Stimulated activated CD8-positive, alpha-beta memory T cell treated with anti-CD3 and anti-CD28 coated beads, Interleukin-2, amount 100 ng/mL, for 1 hour (primary cell): ENCODE measurements at places on chromosomes 3 and 15.

DNA sequence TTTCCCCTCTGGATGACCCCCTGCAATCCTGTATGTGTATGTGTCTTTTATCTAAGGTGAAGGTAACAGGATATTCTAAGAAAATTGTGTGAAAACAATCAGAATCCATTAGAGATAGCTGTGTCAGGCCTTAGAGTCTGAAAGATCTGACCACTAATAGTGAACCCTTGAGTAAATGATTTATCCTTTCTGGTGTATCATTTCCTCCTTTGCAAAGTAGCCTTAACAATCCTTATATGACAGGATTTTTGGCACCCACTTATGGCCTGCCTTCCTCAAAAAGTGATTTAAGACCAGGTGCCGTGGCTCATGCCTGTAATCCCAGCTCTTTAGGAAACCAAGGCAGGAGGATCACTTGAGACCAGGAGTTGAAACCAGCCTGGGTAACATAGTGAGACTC is 110.2 kb downstream of the RBPMS2 start:
- no peak for DNase-seq

DNA sequence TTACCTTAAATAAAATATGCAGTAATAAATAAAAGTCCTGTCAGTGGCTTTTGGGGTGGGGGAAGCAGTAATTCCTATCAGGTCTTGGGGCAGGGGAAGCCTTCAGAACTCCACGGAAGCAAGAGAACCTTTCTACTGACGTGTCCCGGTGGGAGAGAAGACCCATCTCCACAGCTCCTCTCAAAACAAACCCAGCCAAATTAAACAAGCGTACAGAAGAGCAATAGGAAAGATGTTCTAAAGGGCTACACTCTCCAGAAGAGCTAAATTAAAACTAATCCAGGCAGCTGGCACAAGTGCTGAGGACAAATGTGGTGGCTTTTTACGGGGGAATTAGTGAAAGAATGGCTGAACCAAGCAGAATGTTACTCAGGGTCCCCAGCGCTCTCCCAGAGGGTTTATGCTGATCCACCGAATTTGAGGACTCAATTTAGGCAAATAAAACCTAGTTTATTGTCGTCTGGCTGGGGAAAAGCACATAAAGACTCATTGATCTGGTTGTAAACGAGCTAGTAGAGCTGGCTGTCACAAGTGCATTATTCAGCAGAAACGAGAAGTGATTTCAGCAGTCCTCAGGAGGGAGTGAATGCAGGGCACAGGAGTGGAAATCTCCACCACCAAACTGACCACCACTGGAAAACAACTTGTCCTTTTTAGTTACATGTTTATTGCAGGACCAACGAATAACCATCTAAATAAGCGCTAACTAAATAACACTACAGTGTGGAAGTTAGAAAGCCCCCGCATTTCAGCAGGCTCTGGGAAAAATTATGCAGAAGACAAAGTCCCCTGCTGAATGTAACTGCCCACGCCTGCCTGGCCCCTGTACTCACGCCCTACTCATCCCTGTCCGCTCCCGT is 13.5 kb downstream of the BFSP2 start:
- DNase-seq: no peak

GRCh38 chr15:71496336-71496955 is 313.9 kb upstream of the NR2E3 start:
- no peak for DNase-seq

GRCh38 chr3:157132936-157133335 is 27.0 kb downstream of the CCNL1 start:
- DNase-seq: no peak

GRCh38 chr3:48655606-48656005 is 7.1 kb downstream of the CELSR3 start:
- DNase-seq: peak; percentile 33

DNA sequence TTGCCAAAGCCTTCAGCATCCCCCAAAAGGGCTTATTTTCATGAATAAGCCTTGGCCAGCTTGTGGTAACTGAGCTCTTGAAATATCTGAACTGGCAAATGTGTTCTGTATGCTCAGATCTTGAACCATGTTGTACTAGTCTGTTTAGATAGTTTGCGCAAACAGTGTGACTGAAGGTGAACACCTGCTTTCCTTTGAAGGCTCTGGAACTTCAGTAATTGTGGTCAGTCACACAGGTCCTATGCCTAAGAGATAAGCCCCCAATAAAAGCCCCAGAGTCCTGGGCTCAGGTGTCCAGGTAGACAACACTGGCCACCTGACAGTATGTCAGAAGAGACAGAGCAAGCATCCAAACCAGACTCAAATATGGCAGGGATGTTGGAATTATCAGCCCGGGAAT is 5.4 kb downstream of the TUBGCP5 start:
- DNase-seq: no peak

DNA sequence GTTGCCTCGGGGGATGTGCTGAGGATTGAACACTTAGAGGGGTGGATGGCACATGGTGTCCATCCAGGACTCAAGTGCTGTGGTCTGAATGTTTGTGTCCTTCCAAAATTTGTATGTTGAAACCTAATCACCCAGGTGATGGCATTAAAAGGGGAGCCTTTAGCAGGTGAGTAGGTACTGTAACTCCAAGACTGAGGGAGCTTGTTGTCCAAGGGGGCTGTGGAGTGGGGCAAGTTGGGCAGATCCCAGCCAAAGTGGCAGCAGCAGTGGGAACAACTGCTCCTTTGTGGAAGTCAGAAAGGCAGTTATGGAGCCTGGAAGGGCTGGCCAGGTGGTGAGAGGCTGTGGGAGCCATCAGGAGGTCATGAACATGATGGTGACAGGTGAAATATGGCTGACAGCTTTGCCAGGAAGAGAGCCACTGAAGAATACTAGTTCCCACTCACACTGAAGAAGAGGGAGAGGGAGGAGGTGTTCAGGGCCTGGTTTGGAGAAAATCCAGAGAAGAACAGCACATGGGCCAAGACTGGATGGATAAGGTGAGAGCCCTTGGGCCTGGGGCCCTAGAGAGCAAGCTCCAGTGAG is 385.6 kb downstream of the CACNA2D3 start:
- DNase-seq: no peak

- DNase-seq: no peak
Measured at GRCh38 chr3:180246688-180247195, 210.0 kb upstream of the PEX5L start.

DNA sequence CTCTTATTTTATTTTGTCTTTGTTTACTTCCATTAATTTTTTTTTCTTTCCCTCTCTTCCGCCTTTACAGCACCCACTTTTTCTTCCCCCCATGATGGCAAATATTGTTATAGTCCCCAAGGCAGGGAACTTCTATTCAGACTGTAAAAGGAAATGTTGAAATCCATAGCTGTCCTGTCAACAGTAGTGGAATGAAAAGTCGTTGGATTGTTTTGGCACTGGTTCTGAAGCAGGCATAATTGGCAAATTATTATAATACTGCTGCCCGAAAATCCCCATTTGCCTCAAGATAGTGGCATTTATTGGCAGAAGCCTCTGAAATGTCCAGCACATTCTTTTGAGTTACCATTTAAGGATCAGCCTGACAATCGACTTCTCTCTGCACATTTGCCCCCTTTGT is 150.6 kb downstream of the TPRG1 start:
- DNase-seq: no peak

- DNase-seq: no peak
Measured at GRCh38 chr3:156300371-156300770, 180.0 kb downstream of the KCNAB1 start.

DNA sequence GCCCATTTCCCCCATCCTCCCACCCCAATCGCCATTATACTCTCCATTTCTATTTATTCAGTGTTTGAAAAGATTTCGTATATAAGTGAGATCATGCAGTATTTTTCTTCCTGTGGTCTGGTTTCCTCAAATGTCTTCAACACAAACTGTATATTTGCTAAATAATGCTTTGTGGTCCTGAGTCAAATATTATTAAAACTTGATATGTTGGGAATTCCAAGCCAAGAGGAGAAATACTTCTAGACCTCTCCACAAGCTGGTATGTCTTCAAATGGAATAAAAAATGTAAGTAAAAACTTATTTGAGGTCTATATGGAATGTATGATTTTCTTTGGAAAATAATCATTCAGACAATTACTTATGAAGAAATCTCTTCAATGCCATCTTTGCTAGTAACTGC is 122.5 kb upstream of the TSC22D2 start:
- DNase-seq: no peak

DNA sequence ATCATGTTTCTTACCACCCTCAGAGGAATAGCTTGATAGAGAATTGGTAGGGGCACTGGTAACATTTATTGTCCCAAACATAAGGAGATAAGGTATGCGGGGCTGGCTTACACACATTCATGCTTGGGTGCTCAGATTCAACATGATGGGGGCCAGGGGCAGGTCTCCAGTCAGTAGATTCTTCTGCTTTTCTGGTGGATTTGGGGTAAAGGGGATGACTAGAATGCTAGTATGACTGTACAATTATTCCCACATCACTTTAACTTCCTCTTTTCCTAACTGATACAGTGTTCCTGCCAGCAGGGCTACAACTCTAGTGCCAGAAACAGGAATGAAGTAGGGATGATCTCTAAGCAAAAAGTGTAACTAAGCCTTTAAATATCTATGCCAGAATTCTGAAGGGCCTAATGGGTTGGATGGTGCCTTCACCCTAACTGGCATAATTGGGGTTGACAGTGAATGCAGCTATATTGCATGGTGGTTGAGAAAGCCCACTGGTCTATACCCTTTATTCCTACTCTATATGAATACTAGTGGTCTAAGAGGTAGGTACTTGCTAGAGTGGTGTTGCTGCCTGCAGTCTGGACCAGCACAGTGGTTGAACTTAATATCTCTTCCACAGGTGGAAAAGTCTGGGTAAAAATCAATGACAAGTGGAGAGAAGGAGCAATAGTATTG is 117.4 kb downstream of the IL12A start:
- no peak for DNase-seq

GRCh38 chr15:80270472-80270871 is 18.5 kb upstream of the CTXND1 start:
- DNase-seq: no peak

DNA sequence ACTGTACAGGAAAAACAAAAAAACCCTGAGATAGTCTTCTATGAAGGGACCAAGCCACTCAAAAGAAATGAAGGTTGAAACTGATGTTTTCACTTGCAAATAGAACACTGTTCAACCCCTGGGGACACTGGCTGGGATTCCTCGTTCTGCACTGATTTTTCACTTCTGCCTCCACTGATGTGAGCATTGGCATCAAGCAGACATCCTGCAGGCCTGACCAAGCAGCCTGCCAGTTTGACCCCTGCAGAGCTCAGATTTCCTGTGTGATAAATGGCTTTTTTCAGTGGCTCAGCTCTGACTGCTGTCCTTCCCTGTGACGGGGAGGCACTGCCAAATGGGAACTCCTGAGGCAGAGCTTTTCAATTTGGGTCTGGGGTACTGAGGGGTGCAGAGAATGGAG is 50.0 kb downstream of the RASGRP1 start:
- DNase-seq: no peak

GRCh38 chr3:123953735-123954134 is 7.3 kb downstream of the CCDC14 start:
- DNase-seq: no peak

- no peak for DNase-seq
Measured at GRCh38 chr15:58189148-58189811, 51.1 kb downstream of the AQP9 start.

DNA sequence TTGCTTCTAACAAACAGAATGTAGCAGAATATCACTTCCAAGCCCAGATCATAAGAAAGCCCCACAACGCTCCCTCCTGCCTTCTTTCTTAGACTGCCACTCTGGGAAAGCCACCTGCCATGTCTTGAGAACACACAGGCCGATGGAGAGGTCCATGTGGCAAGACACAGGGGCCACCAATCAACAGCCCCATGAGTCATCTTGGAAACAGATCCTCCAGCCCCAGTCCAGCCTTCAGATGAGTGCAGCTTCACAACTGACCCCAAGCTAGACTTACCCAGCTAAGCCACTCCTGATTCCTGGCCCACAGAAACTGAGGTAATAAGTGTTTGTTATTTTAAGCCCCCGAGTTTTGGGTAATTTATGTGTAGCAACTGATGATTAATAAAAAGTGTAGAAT is 39.7 kb downstream of the PTH1R start:
- no peak for DNase-seq

GRCh38 chr15:34739346-34739745 is 15.5 kb downstream of the GJD2 start:
- no peak for DNase-seq

DNA sequence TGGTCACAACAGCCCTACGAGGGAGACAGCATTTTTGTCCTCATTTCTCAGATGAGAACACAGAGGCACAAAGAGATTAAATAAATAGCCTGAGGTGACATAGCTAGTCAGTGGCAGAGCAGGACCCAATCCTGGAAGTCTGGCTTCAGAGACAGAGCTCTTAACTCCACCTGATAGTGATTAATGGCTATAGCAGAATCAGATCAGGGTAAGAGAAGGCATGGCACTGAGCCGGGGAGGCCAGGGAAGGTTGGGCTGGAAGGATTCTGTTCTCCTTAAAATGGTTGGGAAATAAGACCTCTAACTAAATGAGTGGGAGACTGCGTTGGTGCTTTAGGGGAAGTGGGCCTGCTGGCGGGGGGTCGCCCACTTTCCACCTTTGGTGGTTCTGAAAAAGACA is 104.5 kb downstream of the VGLL4 start:
- no peak for DNase-seq

- no peak for DNase-seq
Measured at GRCh38 chr15:99071091-99071680, 33.7 kb upstream of the SYNM start.

DNA sequence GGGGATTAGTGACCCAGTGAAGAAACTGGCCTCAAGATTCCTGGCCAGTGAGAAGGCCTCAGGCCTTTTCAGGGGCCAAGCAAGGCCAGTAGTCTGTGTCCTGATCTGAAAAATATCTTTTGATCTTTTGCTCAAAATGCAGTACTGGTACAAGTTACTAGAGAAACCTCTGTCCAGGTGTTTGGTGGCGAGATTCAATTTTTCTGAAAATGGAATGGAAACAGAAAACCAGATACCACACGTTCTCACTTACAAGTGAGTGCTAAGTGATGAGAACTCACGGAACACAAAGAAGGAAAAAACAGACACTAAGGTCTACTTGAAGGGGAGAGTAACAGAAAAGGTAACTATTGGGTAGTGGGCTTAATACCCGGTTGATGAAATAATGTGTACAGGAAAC is 463.4 kb downstream of the ZIC1 start:
- DNase-seq: no peak

- no peak for DNase-seq
Measured at GRCh38 chr15:56272454-56272853, 28.8 kb upstream of the RFX7 start.

GRCh38 chr3:166282931-166283330 is 445.7 kb upstream of the BCHE start:
- no peak for DNase-seq

DNA sequence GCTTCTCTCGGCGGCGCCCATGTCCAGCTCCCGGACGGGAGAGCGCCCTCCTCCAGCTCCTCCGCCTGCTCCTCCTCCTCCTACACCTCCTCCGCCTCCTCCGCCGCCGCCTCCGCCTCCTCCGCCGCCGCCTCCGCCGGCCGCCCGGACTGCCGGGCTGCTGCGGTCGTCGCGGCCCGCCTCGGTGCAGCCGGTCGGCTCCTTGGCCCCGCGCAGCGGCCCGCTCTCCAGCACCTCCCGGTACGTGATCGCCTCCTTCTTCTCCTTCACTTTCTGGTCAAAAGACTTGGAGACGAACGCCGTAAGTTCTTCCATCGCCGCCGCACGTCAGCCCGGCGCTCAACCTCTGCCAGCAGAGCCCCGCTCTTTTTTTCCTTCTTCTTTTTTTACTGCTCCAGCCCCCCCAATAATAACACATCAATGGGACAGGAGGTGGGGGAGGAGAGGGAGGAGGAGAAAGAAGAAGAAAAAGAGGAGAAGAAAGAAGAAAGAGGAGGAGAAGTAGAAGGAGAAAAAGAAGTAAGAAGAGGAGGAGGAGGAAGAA is 438 bp downstream of the SHOX2 start:
- no peak for DNase-seq

GRCh38 chr15:56744701-56745683 is 11.7 kb upstream of the ZNF280D start:
- no peak for DNase-seq
